ENCODE measurements at places on chromosomes 12 and 14. TPM values are rescaled to one million over a fixed set of nuclear protein-coding genes. Genes with fewer than 3 reads are reported as not detected.

DNA sequence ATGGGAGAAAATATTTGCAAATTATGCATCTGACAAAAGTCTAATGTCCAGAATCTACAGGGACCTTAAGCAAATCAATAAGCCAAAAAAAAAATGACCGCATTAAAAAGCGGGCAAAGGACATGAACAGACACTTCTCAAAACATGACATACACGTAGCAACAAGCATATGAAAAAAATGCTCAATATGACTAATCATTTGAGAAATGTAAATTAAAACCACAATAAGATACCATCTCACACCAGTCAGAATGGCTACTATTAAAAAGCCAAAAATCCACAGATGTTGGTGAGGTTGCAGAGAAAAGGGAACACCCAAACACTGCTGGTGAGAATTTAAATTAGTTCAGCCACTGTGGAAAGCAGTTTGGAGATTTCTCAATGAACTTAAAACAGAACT, 16.1 kb downstream of the PAWR start:
- DNase-seq, result no peak

- no peak for DNase-seq
Measured at GRCh38 chr12:55862286-55862685, 19.6 kb upstream of the MMP19 start.

GRCh38 chr12:22407397-22407796, 72.9 kb upstream of the ST8SIA1 start:
- no peak for DNase-seq

Gene TAPBPL
- total RNA-seq, result 42.0 TPM

Gene KRT82
- total RNA-seq, result not detected

All from spleen (tissue), 13 donors.